ENCODE measurements at places on chromosomes 5 and 9.

GRCh38 chr5:86974955-86975354 is 292.7 kb upstream of the RASA1 start:
- DNase-seq, result no peak

DNA sequence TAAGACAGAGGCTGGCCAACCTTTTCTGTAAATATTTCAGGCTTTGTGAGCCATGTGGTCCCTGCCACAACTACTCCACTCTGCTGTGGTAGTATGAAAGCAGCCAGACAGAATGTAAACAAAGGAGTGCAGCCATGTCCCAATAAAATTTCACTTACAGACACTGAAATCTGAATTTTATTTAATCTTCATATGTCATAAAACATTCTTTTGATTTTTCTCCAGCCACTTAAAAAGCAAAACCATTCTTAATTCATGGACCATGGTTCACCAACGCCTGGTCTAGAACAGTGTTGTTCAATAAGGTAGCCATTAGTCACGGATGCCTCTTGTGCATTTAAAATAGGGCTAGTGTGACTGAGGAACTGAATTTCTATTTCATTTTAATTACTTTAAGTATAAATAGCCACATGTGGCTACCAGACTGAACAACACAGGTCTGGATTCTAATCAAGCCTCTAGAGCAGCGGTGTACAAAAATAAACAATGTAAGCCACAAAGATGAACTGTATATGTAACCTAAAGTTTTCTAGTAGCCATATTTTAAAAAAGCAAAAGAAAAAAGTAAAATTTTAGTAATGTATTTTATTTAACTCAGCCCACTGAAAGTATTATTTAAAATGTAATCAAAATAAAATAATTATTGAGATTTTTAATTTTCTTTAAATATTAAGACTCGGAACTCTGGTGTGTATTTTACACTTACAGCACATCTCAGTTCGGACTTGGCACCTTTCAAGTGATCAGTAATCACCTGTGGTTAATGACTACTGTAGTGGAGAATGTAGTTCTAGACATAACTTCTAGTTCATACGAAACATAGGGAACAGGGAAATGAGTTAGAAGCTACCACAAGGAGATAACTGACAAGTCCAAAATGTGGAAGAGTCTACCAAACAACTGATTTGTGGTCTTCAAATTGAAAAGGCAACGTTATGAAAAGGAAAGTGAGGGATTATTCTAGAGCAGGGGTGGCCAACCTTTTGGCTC is 14.3 kb downstream of the GEMIN5 start:
- no peak for DNase-seq

- DNase-seq, result no peak
Measured at GRCh38 chr5:149775785-149776184, 45.7 kb downstream of the PPARGC1B start.

GRCh38 chr5:171379961-171380360 is 7.7 kb upstream of the NPM1 start:
- DNase-seq, result no peak

DNA sequence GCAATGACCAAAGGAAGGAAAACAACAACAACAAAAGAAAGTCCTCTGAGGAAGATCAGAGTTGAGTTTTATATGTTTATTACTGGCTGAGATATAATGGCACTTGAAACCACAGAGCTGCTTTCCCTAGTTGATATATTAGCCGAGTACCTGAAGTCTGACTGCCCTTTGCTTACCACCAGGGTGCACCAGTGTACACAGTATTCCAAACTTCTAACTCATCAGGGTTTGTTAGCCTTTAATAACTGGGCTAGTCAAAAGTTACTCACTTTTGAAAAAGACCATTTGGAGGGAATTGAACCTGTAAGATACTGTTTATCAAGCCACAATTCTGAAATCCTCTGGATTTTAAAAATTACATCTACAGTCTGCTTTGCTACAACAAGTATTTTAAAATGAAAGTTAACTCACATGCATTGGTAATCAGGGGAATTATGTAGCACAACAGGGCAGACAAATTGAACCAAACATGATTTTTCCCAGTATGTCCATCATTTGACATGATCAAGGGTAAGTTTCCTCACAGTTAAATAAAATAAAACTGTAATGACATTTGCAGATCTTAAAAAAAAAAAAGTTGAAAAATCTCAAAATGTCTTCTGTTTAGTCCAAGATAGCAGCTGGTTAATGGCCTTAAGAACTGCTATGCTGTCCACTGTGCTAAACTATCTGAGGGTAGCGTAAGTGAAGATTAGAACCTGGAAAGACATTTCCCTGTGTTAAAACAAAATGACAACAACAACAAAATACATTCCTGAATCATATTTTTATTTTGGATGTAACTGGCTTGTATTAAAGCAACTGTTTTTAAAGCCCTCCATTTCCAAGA is 57.3 kb upstream of the C6 start:
- DNase-seq, result peak; percentile 5

DNA sequence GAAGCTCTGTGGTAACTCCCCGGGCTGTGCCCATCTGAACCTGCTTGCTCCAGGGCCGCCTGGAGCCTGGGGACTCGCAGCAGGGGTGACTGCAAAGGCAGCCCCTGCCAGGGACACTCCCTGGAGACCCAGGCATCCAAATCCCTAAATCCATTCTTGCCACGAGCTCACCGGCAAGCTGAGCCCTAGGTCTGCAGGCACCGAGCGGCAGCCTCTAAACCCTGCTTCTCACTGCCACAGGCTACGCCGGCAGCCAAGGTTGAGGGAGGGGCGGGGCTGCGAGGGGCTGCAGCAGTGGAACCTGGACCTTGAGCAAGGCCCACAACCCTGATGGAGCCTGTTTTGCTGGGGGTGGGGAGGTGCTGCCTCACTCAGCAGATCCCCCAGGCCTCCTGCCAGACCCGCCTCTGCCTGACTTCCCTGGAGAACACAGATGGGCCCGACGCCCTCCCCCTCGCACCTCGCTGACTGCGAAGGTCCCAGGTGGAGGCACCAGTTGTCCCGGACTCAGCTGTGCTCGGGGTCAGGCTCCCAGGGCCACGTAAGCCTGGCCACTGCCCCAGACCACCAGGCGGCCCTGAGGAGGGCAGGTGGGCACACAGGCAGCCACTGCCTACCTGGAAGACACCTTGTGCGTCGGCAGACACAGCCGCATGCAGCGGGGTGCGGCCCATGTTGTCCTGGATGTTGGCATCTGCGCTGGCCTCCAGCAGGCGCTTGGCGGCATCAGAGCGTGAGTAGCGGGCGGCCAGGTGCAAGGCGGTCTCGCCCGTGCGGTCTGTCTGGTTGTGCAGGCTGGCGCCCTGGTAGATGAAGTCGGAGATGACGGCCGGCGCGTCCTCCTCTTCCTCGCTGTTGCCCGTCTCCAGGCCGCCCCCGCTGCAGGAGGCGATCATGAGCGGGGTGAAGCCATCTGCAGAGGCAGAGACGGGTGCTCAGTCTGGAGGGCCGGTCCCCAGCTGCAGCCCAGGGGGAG is 17.4 kb upstream of the SEC16A start:
- no peak for DNase-seq

- DNase-seq, result no peak
Measured at GRCh38 chr9:128085943-128086342, 17.9 kb downstream of the SLC25A25 start.

GRCh38 chr9:36163049-36163785 is 6.0 kb upstream of the CCIN start:
- peak; percentile 92 for DNase-seq

DNA sequence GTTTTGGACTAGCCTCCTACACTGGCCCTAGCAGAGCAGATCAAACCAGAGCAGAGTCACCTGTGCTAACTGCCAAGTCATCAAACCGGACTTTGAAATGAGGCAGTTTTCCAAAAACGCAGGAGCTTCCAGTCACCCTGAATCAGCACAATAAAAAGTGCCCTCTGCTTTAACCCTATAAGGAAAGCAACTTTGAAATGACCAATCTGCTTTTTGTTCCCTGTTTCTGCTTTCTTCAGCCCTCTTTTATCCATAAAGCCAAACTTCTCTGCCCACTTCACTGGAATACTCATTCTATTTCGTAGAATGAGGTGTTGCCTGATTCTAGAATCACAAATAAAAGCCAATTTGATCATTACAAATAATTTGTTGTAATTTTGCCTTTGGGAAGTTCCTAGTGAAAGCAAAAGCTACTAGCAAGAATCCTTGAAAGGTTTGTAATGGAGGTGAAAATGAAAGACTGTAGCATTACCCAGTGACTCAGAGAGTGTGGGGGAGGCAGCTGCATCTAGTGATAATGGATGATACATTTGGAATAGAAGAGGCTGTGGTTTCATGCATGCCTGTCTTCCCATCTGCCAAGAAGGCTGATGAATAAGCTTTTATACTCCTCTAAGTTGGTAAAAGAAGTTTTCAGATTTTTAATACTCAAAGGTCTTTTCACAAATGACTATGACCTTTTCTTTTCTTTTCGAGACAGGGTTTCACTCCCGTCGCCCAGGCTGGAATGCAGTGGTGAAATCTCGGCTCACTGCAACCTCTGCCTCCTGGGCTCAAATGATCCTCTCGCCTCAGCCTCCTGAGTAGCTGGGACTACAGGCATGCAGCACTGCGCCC is 14.9 kb downstream of the SPAAR start:
- no peak for DNase-seq

GRCh38 chr9:38294220-38294960 is 98.1 kb upstream of the ALDH1B1 start:
- no peak for DNase-seq

GRCh38 chr5:126676195-126676624 is 75.5 kb downstream of the PHAX start:
- DNase-seq, result peak; percentile 64

- no peak for DNase-seq
Measured at GRCh38 chr5:677131-678101, 15.7 kb downstream of the TPPP start.

DNA sequence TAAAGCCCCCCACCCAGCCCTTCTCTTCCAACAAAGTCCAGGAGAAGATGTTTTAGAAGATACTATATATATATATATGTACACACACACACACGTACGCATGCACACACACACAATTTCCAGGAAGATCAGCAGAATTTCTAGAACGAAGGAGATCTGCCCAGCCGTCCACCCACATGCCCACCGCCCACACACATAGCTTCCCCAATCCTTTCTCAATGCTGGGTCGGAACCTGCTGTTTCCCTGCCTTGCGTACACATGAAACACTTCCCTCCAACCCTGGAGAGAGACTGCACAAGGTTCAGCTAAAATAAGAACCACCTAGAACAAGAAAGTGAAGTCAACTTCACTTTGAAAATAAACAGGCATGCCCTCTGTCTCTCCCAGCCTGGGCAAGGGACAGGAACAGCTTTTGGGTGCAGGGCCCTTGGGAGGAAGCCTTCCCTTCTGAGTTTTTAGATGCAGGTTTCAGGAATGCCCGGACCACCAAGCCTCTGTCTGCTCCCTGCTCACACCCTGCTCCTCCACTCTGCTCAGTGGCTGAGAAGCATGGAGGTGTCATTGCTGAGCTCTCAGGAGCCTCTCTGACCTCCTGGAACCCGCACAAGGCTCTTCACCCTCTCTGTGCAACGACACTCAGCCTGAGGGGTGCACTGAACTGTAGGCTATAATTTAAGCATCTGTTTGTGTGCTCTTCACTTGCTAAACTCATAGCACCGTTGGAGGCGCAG is 149.4 kb downstream of the C5orf15 start:
- DNase-seq, result no peak

DNA sequence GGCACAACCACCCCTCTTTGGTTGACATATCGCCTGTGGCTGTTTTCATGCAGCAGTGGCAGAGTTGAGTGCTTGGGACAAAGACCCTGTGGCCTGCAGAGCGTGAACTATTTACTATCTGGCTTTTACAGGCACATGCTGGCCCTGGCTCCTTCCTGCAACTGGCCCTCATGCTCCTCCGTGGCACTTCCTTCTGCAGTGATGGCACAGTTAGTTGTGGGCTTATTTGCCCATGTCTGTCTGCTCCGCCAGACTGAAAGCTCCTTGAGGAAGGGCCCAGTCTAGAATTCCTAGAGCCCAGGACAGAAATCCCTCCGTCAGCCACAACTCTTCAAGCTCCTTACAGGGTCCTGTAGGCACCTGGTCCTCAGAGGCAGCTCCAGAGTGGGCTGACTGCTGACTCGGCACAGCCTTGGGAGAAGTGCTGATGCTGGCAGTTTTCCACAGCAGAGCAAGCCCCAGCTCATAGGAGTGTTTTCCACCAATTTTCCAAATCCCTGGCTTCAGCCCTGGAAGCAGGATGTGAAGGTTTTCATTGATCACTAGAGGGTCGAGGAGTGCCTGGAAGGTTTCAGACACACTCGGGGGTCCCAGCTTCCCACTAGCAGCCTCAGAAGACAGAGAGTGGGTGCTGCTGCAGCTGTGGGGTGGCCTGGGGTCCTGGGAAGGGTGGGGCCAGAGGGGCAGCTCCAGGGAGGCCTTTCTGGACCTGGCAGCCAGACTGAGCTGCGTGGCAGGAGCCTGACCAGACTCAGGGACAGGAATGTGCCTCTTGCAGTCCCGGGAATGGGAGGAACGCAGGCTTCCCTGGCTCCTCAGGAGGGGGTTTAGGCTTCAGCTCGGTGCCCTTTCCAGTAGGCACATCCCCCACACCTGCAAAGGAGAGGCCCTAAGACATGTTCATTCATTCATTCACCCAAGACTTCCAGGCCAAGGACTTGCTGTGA is 56.5 kb upstream of the ANGPTL2 start:
- DNase-seq, result no peak

DNA sequence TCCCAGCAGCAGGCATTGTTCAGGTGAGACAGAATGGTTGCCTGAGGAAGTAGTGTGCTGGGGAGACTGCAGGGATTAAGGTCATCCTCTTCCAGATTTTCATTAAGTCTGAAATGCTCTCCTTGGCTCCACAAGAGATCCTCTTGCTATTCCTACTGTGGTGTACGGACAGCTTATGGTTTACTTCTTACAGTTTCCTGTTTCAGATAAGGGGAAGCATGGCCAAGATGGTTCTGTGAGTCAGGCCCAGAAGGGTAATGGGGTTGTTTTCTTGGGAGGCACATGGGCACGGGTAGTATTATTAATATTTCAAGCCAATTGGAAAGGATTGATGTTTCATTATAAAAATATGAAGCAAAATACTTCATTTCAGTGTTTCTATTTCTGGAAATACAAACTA is 42.9 kb downstream of the GLRX start:
- no peak for DNase-seq

- DNase-seq, result no peak
Measured at GRCh38 chr5:73363911-73364730, 84.5 kb downstream of the FOXD1 start.

- no peak for DNase-seq
Measured at GRCh38 chr5:111122398-111122797, 30.2 kb downstream of the WDR36 start.

- no peak for DNase-seq
Measured at GRCh38 chr5:159536166-159536565, 205.9 kb upstream of the IL12B start.

Measured in iPS DF 19.7 (cell line).